DND-41 (cell line): ENCODE measurements at places on chromosomes 6 and 20.

DNA sequence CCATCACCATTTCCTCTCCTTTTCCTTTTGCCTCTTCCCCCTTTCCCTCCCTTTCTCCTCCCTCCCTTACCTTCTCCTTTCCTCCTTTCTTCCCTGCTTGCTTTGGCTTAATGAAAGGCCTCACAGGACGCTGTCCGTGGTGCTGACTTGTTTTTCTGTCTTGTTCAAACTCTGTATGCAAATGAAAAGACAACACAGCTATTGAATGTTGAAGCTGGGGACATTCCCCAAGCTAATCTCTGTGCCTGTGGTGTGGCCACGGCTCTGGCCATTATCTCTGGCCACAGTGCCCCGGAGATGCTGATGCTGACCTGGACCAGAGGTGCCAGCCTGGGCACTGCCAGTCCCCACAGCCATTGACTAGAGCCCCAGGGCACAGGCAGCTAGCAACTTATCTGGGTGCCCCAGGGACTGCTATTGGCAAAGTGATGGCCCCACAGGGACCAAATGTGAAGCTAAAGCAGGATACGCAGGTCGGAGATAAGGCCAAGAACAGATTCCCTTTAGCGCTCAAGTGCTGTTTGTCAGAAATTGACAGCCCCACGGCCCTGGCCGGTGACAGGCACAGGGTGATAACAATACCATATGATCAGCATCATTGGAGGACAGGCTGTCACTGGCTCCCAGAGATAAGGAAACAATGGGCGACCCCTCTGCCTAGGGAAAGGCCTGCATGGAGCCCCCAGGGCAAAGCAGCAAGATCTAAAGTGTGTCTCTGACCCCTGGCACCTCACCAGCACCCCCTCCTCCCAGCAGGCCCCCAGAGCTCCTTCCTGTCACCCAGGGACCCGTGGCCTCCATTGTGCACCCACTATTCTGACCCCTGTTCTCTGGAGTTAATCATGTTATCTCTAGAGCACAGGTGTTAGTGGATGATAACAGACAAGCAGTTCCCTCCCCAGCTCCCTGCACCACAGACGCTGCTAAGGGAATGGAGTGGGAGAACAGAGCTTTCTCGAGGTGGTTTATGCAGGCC, 31.6 kb upstream of the SLC32A1 start:
- DNase-seq, result peak; percentile 80

- no peak for DNase-seq
Measured at GRCh38 chr20:45268531-45268930, 14.2 kb upstream of the SLPI start.

DNA sequence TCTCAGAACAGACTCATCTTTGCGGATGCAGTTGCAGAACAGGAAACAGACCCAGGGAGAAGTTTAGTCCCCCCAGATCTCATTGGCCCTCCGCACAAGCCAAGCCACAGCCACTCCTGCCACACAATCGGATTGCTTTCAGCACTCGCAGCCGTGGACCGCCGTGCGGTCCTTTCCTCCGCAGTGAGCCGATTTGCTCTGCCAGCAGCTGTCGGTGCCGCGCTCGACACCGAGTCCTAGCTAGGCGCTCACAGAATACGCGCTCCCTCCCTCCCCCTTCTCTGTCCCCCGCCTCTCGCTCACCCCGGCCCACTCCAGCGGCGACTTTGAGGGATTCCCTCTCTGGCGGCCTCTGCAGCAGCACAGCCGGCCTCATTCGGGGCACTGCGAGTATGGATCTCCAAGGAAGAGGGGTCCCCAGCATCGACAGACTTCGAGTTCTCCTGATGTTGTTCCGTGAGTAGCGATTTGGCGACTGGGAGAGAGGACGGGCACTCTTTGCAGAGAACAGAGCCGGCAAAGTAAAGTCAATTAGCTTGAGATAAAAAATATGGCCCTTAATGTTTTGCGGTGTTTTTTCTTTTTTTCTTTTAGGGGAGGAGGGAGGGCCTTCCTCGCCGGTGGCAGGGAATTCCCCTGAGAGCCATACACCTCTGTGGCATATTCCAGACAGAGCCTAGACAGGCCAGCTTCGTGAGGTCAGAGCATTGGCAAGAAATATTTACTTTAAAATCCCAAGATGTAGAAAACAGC, at the start of gene LAMP5:
Gene LAMP5 (plus strand): TSS at position 130 of the 753 bp plus-strand sequence. CDS start 263 bp downstream, at position 393.
- DNase-seq, result no peak

- DNase-seq, result no peak
Measured at GRCh38 chr20:56875052-56875659, 246.1 kb downstream of the TFAP2C start.
